ENCODE measurements at places on chromosomes 6 and 20.
A peak's percentile ranks its signal among the peaks of the same experiment; 100 is the strongest.

- DNase-seq = no peak
These were observed 108.6 kb downstream of the BANF2 start for GRCh38 chr20:17808357-17808756.

DNA sequence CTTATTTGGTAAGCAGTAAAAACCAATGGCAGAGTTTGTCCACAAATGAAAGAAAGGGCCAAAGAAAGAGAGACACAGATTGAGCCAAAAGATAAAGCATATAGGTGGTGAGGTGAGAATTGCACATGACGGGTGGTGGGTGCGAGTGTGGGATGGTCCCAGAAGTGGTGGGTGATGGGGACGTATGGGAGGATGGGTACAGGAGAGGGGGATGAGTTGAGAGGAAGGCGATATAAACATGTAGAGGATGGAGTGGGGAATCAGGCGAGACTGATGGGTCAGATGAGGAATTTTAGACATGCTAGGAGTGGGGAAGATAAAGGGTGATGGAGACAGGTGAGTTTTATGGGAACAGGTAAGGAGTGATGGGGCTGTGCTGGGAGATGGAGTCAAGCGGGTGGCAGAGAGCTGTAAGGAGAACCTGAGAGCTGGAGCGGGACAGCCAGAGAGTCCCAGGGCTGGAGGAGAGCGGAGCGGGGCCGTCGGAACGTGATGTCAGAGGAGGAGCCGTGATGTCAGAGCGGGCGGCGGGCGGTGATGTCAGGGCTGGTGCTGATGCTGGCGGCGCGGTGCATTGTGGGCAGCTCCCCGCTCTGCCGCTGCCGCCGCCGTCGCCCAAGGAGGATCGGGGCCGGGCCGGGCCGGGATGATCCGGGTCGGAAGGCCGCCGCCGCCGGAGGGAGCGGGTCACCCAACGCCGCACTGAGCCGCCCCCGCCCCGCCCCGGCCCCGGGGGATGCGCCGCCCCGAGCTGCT, at the start of gene TTBK1:
Gene TTBK1, plus strand, starts transcription at position 574 of the 756 bp plus-strand sequence. CDS start 3,180 bp downstream, outside the sequence.
- DNase-seq = no peak

DNA sequence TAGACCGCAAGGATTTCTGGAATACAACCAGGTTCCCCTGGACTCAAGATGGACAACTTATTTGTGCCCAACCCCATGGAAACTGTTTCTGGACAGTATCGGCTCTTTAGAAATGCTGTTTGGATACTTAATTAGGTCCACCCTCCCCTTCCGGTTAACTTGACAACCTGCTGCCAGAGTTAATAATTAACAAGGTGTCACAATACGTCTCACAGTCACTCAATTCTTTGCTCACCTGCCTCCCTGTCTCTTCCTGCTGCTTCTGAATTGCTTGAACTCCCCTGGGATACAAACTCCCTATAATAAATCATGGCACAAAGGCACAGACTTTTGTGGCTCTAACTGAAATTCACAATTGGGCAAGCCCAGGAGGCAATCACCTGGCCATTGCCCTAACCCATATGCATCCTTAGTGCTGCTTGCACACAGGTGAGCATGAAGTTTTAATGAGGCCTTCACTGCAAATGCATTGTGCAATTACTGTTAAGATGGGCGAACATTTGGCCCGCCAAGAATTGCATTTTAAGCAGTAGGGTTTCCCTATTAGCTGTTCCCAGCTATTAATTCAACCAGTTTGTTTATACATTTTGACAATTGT, 504.4 kb upstream of the NOX3 start:
- DNase-seq = no peak

GRCh38 chr6:161327360-161327953, 53.6 kb upstream of the AGPAT4 start:
- DNase-seq = no peak

DNA sequence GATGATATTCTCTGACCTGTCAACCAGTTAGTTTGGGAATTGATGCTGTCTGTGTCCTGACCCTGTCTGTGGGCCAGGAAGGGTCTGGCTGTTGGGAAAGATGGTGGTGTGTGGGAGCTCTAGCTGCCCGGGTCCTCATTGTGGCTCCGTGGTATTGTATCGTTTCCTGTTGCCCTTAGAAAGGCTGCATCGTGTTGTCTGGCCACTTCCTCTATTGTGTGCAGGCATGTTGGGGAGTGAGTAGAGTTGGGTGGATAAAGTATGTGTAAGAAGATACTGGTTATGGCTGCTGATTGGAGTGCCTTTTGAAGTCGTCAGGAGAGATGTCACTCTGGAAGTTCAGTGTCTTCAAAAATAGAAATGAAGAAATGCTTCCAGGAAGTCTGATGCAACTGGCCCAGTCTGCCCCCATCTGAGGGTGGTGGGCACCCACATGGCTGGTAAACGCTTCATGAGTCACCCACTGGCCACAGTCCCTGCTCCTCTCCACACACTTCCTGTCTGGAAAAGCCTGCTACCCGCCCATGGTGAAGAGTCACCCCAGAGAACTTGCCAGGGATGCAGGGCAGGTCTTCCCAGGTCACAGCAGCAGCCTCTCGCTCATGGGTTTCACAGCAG, 27.9 kb downstream of the PPARD start:
- peak; percentile 34 for DNase-seq

- no peak for DNase-seq
These were observed 56.0 kb upstream of the SLC22A16 start for GRCh38 chr6:110532431-110532830.

DNA sequence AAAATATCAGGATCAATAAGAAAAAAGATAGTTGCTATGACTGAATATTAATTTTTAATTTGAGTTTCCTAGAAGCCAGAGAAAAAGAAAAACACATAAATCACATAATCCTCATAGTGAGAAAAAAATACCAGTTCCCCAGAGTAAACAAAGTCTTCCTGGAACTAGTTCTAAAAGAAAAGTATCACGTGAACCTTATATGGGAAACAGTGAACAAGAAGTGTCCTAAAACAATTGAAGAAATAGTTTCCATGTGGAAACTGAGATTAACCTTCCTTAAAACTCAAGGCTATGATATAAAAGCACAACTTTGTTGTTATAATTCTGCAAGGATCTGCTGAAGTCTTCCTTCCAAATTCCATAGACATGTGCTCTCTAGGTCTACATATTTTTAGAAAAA, 50.6 kb downstream of the RCAN2 start:
- no peak for DNase-seq

GRCh38 chr6:43172104-43173007, 1.3 kb downstream of the SRF start:
- DNase-seq = peak; percentile 54

DNA sequence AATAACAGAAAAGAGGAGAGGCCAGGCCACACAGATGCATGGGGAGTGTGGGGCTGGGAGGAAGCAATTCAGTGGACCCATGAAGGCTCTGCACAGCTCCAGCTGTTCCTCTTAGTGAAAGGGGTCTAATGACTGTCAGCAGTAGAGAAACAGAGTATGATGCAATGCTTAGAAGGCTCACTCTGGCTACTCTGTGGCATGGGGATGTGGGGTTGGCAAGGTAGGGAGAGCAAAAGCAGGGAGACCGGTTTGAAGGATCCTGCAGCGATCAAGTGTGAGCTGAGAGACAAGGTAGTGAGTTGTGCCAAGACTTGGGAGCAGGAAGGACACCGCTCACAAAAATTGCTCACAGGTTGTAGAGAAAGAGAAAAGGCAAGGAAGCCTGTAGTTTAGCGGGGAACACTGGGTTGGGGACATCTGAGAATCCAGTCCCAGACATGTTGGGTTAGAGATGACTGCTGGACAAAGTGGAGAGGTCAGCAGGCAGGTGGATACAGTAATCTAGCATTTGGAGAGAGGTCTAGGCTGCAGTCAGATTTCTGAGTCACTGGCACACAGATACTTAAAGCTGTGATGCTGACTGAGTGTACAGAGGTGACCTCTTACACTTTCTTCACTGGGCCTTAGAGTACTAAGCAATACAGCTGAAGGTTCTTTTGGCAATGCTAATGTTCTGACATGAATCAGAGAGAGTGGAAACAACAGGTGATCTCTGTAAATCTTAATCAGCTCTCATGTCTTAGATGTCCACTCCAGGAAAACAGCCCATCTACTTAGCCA, 27.1 kb downstream of the NAPB start:
- no peak for DNase-seq
